Astrocyte of the cerebellum (primary cell): ENCODE measurements at places on chromosomes 3 and 15.

DNA sequence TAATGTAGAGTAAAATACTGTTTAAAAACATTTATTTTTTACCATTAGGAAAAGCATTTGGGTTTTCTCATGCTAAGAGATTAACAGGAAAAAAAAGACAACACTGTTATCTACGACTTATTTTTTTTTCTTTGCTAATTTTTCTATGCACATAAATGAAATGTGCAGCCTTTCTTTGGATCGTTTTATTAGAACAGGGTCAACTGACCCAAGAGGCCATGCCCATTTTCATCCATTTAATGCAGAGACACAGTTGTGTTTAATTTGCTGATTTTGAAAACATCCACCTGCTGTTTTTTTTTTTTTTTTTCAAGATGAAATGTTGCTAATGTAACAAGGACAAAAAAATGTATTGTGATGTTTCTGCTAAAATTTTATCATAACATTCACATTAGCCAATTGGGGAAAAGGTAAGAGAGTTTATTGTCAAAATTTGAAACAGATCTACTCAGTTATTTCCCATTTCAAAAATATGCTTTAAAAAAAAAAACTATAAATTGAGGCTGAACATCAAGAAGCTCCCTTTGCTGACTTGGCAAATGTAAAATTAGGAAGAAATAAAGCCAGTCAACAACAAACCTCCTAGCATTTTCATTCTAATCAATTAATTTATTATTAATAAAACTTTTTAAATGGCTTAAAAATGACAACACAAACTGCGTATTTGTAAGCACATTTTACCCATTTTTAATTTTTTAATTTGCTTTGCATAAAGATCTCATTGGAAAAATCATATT lies 485.2 kb downstream of the ROBO2 start:
- DNase-seq, result no peak

- DNase-seq, result peak; percentile 13
Observed at GRCh38 chr3:60584250-60584649, 667.0 kb downstream of the FHIT start.

GRCh38 chr3:9172851-9173321 lies 76.6 kb downstream of the SRGAP3 start:
- no peak for DNase-seq

DNA sequence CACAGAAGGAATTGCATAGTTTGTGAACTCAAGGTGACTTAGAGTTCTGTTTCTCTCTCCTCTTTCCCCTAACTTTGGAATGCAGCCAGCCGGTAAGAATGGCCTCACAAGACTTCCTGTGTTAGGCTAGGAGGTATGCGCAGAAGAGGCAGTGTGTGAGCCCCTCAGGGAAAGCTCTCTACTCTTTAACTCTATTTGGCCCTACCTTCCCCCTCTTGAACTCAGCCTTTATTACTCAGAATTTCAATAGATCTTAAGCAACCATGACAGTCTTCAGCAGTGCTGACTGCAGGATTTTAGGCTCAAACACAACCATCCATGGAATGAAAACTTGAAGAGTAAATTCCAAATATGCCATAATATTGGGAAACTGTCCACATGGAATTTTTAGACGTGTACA lies 209.5 kb downstream of the DTWD1 start:
- no peak for DNase-seq

GRCh38 chr15:31077181-31077580 lies 24.3 kb downstream of the TRPM1 start:
- DNase-seq, result no peak

DNA sequence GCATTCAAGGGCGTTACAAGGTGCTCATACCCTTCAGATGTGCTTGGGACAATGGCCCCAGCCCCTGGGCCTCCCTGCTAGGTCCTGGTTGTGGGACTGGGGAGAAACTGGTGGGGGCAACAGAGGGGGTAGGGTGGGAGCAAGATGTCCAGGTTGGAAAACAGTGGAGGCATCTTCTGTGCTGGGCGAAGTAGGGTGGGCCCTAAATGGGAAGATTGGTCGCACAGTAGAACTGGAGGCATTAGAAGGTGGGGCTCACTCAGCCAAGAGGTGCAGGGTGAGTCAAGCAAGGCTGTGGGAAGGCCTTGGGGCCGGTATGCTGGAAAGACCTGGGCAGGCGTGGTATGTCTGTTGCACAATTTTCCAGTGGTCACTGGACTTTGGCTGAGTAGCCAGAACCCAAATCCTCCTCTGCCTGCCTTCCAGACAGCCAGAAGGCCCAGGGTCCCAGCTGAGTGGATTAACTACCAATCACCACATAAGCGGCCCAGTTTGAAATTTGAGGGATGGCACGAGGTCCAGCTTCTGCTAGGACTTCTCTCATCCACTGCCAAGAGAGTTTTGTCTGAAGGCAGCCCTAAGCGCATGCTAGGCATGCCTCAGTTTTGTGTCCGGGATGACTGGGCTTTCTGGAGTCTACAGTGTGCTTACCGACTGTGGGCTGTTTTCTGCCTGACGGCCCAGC lies 74.5 kb downstream of the LSM3 start:
- no peak for DNase-seq

DNA sequence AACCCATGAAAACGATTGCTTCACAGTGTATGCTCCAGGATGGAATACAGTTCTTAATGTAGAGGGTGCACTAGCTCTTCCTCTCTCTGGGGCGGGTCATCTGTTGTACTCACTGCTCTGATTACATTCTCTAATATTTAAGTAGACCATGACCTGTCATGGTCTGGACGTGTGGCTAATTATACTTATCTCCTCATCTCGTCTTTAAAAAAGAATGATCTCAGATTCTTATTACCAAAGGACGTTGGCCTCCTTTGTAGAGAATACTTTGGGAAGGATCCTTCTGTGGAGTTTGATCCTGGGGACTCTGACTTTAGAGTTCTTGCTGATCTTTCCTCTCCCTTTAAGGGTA lies 48.4 kb upstream of the TRAK1 start:
- DNase-seq, result no peak

DNA sequence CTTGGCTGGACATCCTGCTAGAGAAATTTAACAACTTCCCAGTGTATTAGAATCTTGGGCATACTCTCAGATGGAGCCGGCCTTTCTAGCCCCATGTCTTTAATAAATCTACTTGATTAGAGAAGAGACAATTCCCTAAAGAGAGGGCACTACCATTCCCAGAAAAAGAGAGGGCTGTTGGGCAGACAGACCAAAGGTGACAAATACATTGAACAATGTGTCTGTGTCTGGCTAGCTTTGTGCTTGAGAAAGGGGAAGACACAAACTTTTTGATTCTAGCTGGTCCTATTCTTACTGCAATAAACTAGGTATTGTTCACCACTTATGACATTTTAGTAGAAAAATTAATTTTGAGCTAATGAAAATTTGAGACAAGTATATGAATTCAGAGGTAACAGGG lies 57.7 kb downstream of the DUT start:
- DNase-seq, result no peak
